Right lobe of liver (tissue), 6 donors: ENCODE measurements at places on chromosomes 2 and 18. TPM values are rescaled to one million over a fixed set of nuclear protein-coding genes. Genes with fewer than 3 reads are reported as not detected.

GTF2A1L gene
- not detected for total RNA-seq

CROCC2 gene
- total RNA-seq: not detected

SERPINB12 gene
- not detected for total RNA-seq

MFSD2B gene
- not detected for total RNA-seq

ICA1L gene
- total RNA-seq: 0.12 TPM

HOXD12 gene
- not detected for total RNA-seq

UGT1A3 gene
- 49.3 TPM for total RNA-seq

ABCB11 gene
- total RNA-seq: 70.5 TPM

PSD4 gene
- 38.0 TPM for total RNA-seq

DNA sequence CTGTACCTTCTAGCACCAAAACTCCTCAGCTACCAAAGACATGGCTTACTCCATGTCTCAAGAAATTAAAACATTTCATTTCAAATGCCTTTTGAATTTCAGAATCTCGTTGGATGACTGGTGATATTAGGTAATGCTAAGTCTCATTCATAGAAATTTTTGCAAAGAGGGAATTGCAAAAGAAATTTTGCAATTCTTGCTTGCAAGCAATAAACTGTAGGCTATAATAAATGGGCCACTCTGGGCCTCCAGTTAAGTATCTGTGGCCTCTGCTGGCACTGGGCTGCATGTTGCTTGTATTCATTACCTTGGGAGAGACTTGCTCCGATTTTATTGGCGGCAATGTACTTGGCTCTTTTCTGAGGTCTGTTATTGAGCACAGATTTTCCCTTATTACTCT lies 2.8 kb upstream of the LCLAT1 start:
- DNase-seq: no peak

- no peak for DNase-seq
These were observed 7.4 kb upstream of the LCT start for GRCh38 chr2:135844301-135844895.

DNA sequence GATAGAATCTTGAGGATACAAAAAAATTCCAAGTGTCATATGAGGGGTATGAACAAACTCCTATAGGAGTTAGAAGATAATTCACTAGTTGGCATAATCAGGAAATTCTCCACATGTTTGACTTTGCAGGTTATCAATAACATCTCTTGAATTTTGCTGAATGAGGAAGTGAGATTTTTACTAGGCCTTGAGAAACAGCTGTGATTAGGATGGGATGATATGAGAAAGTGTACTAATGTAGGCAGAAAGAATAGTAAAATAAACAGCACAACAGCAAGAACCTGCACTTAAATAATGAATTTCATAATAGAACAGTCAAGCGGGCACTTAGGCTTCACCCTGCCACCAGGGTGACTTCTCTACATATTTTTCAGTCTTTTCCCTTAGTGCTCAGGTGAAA lies 570.8 kb upstream of the CRIM1 start:
- no peak for DNase-seq

- no peak for DNase-seq
These were observed 10.7 kb downstream of the ZNF142 start for GRCh38 chr2:218648787-218649100.

DNA sequence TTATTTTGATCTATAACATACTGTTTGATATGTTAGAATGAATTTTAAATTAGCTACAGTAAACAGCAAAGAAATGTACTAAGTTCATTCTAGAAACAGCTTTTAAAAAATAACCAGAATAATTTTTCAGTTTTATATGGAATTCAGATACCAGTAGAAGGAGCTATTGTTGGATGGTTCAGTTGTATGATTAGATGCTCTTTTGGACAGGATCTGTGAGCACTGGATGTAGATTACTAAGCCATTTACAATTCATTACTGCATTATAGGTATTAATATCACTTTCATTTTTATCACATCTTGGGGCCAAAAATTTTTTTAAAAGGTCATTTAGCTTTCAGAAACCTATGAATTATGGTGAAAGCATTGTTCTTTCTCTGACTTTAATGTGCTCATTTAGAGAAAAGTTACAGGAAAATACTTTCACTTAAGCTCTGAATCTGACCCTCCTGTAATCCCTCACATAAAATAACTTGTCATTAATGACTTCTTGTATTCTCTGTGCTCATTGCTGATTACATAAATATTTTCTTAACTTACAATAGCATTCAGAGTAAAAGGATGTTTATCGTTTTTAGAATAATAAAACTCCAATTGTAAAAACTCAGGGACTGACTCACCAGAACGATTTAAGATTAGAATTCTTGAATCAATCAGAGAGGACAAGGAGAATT lies 750.2 kb downstream of the SLC4A3 start:
- no peak for DNase-seq

- DNase-seq: no peak
These were observed 128.2 kb upstream of the ID2 start for GRCh38 chr2:8553643-8554042.

DNA sequence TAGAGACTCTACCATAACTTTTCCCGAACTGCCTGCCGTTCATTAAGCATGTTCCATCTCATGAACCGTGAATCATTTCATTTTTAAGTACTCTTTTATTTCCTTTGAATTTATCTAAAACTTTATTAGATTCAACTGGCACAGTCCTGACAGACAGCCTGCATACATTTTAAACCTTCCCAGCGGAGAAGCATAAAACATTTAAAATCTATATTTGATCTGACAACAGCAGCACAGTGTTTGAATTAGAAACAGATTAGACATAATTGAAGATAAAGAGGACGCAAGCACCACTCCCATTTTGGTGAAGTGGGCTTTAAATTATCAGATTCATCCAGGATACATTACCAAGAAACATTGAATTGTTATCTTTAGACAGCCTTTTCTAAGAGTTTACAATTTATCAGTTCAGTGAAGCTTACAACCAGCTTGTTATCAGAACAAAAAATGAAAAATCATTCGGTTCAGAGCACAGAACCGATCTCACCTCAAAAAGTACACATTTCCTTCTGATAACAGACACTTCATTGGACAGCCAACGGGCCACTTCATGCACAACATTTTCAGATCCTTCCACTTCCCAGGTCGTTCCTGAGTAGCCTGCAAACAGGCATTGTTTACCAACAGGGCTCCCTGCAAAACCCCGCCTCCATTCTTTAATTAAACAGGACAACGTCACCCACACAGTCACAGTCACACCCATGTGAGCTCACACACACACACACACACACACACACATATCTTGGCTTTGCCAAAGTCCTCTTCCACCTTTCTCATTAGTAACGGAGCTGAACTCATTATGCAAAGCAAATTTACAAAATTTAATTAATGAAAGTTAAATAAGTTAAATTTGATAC lies 171.2 kb downstream of the SP3 start:
- DNase-seq: no peak
